ENCODE measurements at places on chromosomes 11 and 22.

DNA sequence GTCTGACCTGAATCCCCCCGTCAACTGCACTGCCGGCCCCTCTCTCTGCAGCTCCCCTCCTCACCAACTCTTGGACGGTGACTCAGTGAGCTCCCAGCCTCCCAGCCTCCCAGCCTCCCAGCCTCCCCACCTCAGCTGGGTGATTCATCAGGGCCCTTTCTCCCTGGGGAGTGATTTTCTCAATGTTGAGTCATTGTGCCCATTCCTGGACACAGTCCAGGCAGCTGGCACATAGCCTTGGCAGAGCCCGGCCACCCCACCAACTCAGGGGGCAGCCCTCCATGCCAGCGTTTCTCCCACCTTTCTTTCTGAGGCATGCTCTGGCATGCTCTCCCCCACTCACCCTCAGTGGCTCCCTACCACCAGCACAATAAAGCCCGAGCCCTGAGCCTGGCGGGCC is 30.7 kb downstream of the PDE2A start:
- peak; percentile 25 for DNase-seq

- DNase-seq, result no peak
Observed at GRCh38 chr11:73426219-73426850, 50.1 kb downstream of the RELT start.

DNA sequence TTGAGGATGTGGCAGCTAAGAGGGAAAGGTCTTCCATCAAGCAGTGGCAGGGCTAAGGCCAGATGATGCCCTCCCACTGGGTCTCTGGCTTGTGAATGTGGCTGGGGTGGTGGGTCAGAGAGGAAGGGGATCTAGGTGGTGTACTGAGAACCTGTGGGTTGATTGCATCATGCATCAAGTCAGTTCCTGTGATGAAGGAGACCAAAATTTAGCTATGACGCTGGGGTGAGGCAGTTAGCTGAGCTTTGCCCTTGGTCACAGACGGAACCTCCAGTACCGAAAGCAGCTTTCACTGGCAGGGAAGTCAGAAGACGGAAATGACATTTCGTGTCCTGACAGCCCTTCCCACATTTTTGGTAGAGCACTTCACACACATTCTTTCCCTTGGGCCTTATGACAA is 20.7 kb downstream of the ATG16L2 start:
- no peak for DNase-seq

DNA sequence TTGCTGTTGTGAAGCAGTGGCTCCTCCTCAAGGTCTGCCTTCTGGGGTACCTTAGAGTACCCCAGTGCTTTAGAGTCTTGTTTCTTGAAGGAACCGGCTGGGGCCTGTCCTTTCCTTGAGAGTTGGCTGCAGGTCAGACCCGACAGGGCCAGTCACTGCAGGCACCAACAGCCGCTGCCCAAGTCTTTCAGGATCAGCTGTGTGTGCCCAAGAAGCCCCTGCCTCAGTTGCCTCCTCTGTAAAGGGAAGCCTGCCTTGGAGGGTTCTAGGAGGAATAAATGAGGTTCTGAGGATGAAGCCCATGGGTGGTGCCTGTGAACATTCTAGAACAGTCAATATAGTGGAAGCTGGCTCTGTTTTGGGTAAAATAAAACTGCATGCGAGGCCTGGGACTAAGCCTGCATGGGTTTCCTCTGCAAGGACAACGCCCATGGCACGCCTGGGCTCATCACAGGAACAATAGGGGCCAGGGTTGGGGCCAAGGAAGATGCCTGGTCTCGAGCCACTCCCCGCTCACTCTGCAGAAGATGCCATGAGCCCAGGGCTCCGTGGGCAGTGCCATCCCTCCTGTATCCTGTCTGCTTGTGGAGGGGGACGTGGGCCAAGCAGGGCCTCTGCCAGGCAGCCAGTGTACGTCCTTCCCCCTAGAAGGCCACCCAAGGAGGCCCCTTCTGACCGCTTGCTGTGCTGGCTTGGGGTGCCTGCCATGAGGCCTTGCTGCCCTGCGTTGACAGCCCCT is 81.6 kb downstream of the MED15 start:
- no peak for DNase-seq

DNA sequence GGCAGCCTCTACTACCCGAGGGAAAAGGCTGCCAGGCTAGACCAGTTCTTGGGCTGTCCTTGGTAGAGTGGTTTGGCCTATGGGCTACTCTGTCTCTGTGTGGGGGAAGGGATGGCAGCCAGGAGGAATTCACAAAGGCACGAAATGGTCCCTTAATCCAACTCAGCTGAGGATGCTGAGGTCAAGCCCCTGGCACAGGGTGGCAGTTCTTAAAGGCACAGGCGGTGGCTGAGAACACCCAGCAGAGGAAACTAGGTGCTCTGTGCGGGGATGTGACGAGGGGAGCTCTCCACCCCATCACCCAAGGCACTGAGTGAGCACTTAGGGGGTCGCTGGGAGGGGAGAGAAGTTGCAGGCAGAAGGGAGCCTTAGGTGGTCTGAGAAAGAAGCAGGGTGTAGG is at the start of gene MFRP:
Gene MFRP, minus strand, starts transcription at position 101 of the 400 bp plus-strand sequence. CDS start 192 bp downstream, outside the sequence.
- DNase-seq, result no peak

DNA sequence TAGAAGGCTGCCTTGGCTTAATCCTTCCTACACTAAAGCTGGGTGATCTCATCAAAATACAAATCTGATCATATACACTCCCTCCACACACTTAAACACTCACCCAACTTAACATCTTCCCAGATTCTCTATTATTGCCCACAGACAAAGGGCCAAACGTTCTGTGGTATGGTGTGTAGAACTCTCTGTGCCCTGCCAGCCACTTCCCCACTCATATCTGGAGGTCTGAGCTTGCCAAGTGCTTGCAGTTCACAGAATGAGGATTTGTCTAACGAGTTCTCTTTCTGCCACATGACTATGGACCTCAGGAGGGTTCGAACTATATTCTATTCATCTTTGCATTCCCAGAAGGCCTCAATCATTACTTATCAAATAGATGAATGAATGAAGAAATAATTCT is 77.6 kb downstream of the MPPED2 start:
- no peak for DNase-seq

- peak; percentile 69 for DNase-seq
Observed at GRCh38 chr22:50146439-50147238, 23.9 kb upstream of the PANX2 start.

DNA sequence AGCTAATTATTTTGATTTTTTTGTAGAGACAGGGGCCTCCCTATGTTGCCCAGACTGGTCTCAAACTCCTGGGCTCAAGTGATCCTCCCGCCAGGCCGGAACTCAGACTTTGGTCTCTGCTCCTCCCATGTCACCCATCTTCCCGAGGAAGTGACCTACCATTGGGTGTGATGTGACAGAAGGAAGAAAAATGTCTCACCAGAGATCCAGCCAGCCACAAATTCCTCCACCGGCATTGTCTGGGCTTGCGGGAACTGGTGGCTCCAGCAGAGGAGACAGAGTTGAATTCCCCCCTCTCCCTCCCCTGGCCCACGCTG is 772 bp downstream of the SLC25A45 start:
- no peak for DNase-seq

DNA sequence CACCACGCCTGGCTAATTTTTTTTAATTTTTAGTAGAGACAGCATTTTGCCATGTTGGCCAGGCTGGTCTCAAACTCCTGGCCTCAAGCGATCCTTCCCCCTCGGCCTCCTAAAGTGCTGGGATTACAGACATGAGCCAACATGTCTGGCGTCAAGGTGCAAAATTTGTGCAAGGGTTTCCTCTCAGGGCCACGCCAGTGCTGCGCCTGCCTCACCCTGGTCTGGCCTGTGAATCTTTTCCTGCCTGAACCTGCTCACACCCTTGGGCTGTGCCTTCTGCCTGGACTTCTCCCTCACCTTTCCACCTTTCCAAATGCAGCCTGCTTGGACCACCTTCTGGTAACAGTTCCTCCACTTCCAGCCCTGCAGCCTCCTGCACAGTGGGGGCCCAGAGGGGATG is 43.4 kb downstream of the MCM5 start:
- no peak for DNase-seq

DNA sequence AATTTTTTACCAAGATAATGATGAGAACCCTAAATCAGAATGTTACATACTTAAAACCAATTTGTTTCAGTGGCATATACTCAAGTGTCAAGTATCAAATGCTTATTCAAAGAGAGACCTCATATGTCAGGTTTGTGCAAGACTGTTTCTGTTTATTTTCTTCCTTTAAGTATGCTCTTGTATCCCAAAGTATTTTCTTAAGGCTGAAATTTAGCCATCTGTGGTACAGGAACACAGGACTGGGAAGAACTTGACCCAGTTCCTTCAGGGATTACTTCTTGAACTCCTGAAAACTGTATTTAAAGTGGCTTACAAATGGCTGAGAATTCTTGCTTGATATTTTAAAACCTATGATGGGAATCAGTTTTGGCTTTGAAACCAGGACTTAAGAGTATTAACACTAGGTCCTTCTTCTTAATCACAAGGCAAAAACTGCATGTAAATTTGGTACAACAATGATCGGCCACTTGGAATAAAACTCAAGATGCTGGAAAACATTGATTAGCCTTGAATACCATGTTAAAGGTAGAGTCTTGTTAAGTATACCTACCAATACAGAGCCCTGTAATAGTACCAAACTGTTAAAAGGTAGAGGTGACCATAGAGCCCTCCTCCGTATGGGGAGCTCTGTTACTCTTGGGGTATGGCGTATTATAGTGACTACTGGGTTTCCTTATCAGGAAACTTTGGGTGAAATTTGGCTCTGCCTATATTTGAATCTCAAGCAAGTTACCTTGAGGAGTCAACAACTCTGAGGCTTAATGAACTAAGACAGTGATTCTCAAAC is 95.9 kb downstream of the BLID start:
- no peak for DNase-seq

DNA sequence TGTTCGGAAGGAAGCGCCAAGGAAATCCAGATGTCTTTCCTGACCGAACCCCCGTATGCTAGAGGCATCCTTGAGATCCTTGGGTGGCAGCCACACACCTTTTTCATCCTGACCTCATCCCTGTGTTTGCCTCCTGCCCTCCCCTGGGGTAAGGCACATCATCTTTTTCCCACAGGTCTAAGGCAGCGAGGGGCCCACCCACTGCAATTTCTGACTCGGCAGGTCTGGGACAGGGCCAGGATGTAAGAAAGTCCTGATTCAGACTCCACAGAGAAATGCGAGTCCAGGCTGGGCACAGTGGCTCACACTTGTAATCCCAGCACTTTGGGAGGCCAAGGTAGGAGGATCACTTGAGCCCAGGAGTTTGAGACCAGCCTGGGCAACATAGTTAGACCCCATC is 10.5 kb downstream of the ZMAT5 start:
- DNase-seq, result no peak

DNA sequence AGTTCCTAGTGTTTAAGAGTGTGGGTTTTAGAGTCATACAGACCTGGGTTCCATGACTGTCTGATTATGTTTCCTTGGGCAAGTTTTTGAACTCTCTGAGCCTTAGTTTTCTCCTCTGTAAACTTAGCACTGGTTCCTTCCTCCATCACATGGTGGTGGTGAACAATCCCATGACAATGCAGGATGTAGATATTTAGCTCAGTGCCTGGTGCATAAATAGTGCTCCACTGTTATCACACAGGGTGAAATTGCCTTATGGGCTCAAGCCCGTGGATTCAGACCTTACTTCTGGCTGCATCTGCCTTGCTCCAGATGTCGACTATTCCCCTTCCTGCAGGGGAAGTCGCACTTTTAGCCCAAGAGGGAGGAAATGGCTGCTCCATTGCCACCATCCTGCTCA is 62.7 kb downstream of the LDLRAD3 start:
- no peak for DNase-seq

GRCh38 chr11:86608251-86608799 is 64.1 kb downstream of the ME3 start:
- no peak for DNase-seq

DNA sequence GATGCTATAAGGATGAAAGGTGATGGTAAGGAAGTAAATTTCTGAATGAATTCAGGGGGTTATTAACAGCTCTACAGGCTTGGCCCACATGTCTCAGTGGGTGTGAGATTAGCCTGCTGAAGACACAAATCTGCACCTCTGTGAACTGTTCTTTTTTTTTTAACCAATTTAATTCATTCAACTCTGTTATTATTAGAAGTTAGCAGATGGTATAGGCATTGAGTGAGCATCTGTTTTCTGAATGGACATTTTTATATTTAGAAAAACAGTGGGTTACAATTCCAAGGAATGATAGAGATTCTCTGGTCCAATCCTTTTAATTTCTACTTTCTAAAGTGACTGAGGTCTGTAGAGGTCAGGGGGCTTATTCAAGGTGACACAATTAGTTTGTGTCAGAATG is 122.0 kb upstream of the SORL1-AS1 start:
- DNase-seq, result no peak

DNA sequence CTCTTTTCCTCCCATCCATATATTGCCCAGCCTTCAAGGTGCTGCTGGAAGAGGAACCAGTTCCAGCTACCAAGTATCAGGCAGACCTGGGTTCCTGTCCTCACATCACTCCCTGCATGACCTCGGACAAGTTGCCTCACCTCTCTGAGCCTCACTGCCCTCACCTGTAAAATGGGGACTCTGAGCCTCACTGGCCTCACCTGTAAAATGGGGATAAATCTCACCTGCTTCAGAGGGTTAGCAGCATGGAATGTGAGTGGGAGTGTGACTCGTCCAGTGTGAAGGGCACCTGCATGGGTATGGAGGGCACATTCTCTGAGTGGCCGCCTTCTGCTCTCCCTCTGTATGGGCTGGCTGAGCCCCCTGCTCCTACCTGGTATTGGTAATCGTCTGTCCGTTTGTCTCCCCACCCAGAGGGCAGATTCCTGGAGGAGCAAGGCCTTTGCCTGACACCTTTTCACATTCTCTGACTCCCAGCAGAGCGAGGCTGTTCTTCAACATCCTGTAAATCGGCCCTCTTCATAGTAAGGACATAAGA is 3.7 kb downstream of the GRIK4 start:
- no peak for DNase-seq

- no peak for DNase-seq
Observed at GRCh38 chr11:2377511-2378443, 667 bp downstream of the CD81 start.

- no peak for DNase-seq
Observed at GRCh38 chr22:43154887-43155536, 3.7 kb downstream of the TSPO start.

DNA sequence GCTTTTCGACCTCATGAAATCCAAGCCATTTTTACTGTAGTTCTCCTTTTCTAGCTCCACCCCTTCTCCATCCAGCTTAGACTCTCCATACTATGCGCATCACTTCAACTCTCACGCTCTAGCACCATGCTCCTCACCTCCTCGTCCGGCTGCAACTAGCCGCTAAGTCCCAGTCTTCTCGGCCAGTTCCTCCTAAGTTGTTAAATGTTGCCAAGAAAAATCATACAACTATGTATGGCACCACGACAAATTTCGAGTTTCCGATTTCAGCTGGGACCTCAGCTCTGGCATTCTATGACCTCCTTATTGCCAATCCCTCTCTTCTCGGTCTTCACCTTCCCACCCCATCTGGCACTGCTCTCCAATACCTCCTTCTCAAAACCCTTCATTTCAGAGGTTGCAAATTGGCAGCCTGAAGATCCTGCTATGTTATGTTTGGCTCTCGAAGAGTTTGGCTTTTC is 1.0 kb downstream of the ZNF70 start:
- DNase-seq, result no peak

GRCh38 chr11:123434911-123435310 is 4.8 kb downstream of the GRAMD1B start:
- DNase-seq, result no peak

- DNase-seq, result no peak
Observed at GRCh38 chr11:46047520-46047919, 73.7 kb downstream of the PHF21A start.
